Brain microvascular endothelial cell (primary cell): ENCODE measurements at places on chromosomes 12 and 14.

GRCh38 chr14:20846560-20846959 is 43.9 kb upstream of the RNASE1 start:
- DNase-seq, result no peak

DNA sequence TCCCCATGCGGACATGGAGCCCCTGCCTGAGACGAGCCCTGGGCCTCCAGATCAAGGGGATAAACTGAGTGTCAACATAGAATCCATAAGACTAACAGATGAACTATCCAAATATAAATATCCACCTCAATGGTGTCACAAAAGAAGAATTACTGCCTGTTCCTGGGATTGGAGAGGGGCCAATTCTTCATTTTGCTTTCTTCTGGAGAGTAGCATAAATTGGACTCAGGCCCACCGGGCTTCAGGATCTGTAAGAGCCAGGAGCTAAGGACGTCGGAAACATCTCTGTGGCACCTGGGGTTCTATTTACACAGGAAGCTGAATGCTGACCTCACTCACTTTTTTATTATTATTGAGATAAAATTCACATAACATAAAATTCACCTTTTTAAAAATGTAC is 408.2 kb upstream of the CCDC196 start:
- DNase-seq, result no peak

- no peak for DNase-seq
Observed at GRCh38 chr14:71060274-71060673, 153.0 kb downstream of the PCNX1 start.

DNA sequence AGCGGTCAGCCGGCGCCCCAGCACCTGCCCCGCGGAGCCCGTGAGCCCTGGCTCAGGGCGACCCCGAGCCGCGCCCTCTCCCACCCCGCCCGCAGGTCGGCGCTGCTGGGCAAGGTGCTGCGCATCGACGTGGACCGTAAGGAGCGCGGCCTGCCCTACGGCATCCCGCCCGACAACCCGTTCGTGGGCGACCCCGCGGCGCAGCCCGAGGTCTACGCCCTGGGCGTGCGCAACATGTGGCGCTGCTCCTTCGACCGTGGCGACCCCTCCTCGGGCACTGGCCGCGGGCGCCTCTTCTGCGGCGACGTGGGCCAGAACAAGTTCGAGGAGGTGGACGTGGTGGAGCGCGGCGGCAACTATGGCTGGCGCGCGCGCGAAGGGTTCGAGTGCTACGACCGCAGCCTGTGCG is 14.4 kb downstream of the HHIPL1 start:
- DNase-seq, result no peak

DNA sequence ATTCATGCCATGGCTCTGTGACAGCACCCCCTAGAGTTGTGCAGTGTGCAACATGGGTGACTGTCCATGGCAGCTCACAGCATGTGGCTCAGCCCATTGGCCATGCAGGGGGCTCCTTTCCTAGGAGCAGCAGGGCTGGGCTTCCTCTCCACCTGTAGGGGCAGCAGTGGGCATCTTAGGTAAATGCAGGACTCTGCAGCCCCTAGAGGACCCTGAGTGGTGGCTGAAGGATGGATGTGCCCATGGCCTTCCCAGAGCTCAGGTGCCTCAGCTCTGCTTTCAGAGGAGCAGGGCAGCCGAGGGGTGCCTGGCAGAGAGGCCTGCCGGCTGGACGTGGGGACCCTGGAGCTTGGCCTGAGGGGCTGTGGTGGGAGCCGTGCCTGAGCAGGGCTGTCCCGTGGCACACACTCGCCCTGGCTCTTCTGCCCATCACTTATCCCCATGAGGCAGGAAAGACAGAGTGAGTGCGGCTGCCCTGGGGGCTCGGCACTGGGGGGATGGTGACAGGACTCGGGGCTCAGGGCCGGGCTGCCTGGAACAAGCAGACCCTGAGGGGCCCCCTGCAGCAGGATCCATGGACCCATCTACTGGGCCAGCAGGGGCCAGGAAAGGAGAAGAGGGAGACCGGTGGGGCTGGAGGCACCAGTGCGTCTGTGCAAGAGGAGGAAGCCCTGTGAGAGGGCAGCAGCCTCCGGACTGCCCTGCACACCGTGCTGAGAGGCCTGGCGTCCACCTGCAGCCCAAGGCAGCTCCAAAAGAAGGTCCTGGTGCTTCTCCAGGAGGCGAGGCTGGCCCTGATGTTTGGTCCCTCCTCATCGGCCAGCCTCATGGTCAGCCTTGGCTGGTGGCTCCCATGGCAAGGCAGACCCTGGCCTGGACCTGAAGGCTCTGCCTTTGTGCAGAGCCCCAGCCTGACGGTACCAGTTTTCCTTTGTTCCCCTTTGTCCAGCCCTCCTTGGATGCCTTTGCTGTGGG is 7.6 kb downstream of the ADSS1 start:
- DNase-seq, result no peak

DNA sequence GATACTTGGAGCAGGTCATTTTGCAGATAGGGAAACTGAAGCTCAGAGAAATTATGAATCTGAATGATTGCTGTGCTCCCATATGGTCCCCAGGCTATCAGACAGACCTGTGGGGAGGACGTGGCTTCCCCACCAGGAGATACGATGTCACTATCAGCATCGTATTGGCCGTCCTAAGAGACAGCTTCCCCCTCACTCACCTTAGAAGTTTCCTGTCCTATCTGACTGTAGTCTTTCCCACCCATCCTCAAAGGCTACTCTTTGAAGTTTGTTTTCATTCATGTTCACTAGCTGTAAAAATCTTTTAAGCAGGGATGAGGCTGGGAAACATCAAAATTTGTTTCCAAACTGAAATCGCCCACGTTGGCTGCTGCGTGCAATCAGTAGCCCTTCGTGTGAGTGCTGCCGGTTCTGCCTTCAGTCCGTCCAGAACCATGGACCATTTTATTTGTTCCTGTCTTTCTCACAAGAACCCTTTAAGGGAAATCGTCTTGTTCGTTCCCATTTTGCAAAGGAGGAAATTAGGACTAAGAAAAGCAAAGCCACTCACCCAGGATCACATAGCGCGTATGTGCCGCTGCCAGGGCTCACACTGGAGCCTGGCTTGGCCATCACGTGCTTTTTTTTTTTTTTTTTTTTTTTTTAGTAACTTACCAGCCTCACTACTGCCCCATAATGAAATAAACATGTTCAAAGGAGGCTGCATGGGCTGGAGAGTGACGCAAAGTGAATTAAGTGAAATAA is 1.0 kb upstream of the KDM2B start:
- DNase-seq, result no peak

DNA sequence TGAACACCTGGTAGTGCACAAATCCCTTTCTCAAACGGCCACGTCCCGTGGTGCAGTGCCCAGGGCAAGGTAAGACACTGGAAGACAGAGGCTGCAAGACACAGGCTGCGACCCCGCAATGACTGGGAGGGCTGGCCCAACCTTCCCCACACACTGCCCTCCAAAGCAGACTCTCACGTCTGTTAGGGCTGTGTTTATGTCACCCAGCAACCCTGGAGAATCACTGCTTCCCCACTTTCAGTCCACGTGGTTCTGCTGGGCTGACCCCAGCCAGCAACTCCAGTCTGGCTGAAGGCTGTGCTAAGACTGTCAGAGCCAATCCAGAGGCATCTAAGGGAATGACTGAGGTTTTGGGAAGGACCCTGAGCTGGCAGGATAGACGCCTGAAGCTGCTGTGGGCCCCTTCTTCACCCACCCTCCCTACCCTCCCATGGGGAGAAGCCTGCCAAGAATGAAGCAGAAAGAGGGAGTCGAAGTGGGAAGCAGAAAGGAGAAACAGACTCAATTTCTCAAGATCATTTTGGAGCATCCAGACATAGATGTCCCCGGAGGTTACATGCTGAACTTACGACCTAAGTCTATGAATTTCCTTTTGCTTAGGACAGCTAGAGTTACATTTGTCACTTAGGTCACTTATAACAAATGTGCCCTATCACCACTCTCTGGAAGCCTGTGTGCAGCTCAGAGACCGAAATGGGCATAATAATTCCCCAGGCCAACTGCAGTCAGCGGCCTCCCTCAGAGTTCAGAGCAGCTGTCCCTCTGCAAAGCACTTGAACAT is 11.7 kb downstream of the KDM2B start:
- DNase-seq, result peak; percentile 40

DNA sequence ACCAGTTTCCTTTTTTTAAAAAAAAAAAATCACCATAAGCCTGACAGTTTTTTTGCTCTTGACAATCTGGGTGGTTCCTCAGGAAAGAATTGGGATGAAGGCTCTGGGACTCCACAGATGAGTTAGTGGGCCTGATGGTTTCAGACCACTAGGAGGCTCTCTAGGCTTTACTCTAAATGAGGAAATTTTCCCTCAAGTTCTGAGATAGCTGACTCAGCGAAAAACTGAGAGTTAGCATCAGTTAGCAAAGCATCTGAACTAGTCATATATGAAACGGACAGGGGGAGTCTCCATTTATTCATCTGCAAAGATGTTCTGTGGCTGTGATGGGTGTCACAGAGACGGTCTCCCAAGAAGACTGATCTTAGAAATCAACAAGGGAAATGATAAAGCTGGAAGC is 314.3 kb upstream of the OR4E1 start:
- peak; percentile 47 for DNase-seq

DNA sequence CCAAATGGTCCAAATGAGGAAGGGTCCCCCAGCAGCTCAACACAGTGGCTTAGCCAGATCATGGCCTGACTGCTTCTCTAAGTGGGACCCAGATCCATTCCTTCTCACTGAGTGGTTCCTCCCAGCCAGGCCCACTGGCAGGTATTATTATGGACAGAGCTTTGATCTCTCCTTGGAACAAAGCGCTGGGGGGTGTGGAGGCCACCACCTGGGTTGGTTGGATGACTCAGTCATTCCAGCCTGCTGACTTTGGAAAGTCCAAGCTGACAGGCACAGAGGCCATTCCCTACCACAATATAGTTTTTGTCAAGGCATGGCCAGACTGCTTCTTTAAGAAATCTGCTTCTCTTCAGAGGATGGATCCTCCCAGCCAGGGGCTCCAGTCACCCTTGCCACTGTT is 341.1 kb downstream of the BTG1 start:
- DNase-seq, result peak; percentile 8

DNA sequence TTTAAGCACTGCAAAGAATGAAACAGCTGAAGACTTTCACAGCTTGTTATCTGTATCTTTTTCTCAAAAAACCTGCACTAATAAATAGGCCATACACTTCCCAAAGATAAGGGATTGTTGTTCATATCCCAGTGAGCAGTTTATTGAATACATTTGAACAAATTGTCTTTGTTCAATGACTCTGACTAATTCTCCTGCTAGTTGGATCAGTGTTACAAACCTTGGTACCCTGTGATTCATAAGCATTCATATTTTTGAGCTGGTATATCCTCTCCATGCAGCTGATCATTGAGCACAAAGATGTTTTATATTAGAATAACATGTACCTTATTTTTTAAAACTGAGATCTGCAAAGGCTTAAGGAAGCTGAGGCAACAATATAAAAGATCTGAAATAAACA is 58.9 kb upstream of the FSCB start:
- no peak for DNase-seq

DNA sequence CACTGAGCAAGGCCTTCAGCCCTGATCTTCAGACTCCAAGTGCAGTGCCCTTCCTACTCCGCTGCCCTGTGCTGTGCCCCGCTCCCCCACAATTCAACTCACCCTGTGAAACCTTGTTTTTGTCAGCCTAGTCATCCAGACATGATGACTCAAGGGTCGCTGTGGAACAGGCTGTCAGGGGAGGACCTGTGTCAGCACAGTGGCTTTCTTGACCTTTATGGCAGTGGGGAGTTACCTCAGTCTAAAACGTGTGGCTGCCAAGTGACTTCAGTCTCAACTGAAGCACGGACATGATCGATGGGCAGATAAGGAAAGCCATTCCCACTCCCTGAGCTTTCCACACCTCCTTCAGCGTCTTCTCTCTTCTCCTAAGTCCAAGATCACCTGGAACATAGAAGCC is 16.3 kb upstream of the FLVCR2 start:
- DNase-seq, result no peak

- DNase-seq, result no peak
Observed at GRCh38 chr14:101726295-101726953, 35.1 kb upstream of the PPP2R5C start.

- no peak for DNase-seq
Observed at GRCh38 chr14:70709726-70710382, 68.1 kb downstream of the TTC9 start.

DNA sequence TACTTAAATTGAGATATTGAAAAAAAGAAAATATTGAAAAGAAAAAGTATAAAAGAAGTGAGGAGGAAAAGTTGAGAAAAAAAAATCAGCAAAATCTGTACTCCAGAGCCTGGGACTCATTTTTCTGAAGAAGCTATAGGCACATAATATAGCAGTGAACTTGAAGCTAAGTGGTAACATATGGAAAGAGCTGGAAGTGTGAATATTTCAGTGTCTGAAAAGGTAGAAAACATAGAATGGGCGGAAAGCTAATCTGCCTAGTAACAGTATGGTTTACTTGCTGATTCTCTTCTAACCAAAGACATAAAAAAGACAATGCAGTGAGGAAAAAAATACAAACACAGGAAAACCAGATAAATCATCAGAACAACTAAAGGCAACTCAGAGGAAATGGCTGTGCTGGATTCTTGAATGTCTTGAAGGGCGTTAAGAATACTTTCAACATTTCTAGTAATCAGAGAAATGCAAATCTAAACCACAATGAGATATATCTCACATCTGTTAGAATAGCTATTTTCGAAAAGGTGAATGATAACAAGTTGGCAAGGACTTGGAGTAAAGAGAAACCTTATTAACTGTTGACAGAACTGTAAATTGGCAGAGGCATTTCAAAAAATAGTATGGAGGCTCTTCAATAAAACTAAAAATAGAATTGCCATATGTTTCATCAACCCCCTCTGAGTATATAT is 784.6 kb downstream of the LRFN5 start:
- DNase-seq, result no peak

DNA sequence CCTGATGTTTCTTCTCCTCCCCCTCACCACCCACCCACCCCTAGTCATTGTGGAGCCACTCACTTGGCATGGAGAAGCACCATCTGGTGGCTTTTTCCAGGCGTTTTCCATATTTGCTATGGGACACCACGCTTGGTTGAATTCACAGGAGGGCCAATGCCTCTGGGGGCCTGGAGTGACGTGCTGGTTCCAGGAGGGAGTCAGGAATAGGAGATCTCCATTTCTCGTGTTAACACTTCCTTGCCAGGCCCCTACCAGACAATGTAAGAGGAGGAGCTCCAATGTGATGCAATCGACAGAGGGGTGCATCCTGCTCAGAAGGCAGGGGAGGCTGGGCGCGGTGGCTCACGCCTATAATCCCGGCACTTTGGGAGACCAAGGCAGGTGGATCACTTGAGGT is 21.6 kb upstream of the TESC start:
- no peak for DNase-seq

- DNase-seq, result no peak
Observed at GRCh38 chr12:110281549-110282299, 677 bp downstream of the ATP2A2 start.

DNA sequence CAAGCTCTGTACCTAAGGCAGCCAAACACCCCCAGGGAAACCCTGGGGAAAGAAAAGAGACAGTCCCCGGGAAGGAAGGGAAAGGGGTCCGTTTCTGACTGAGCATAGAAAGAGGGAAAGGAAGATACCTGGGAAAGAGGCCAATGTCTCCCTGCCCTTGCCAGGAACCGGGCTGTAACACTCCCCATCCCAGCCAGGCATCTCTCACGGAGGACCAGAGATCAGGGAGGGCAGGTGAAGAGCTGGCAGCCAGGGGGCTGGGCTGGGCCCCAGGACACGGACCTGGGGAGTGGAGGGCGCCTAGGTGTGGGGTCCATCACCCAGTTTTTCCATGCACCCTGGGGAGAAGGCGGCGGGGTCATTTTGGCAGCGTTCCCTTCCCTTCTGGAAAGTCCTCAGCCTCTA is 18.9 kb upstream of the PLEKHH1 start:
- no peak for DNase-seq

- DNase-seq, result no peak
Observed at GRCh38 chr12:31508436-31509150, 82.3 kb downstream of the DENND5B start.

- no peak for DNase-seq
Observed at GRCh38 chr12:94173660-94174265, 25.4 kb downstream of the PLXNC1 start.
